ENCODE measurements at places on chromosomes 2 and 18.

DNA sequence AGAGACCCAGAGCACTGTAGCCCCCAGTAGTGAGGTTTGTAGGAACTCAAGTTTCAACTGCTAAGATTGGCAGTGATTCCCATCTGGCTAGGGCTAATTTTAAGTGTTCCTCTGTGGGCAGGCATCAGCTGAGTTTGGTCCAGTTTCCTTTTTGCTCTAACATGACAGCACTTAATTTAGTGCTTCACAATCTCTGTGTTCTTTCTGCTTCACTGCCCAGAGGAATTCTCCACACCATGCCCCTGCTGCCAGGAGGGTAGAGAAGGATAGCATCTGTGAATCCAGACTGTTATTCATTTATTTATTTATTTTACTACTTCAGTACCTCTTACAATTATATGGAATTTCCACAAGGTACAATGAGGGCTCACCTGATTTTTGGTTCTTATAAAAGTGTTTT is 549.9 kb upstream of the FSIP2 start:
- no peak for DNase-seq

DNA sequence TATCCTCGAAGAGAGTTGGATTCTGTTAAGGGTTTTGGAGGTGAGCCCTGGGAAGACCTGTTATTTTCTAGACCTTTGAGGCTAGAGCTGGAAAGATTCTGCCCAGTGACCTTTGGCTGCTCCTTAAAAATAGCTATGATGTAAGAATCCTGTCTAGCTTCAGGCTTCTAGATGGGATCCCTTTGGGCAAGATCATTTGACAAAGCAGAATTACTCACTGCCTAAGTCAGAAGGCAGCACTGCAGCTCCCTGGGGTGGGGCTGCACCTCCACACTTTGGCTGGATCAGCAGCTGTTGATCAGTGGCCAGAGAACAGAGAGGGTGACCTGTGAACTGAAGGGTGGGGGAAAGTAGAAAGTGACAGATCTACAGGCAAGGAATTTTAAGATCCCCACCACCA is 103.8 kb downstream of the ASAP2 start:
- no peak for DNase-seq

DNA sequence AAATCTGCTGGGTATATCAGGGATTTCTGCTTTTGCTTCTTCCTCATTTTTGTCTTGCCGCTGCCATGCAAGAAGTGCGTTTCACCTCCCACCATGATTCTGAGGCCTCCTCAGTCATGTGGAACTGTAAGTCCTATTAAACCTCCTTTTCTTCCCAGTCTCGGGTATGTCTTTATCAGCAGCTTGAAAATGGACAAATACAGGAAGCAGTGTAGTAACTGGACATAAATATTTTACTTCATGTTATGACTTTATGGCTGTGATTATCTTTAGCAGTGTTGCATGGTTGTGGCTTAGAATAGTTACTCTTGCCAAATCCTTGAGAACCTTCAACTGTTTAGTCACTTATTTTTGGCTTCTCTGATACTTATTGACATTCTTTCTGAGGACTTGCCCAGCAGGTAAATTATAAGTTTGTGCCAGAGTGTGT is 66.2 kb upstream of the DLX2 start:
- no peak for DNase-seq

DNA sequence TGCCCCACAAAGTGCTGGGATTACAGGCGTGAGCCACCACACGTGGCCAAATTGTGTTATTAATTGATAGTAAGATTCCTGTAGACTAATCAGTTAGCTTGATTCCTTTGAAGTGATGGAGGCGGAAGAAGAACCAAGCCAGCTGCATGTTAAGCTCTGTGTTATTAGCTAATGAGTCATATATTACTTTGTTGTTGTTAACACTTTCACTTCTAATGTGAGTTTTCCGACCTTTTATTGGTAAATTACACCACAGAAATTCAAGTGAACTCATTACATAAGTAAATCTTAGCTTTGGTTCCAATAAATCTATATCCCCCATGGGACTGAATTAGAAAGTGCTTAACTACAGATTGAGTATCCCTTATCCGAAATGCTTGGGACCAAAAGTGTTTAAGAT is 20.3 kb downstream of the CHMP1B start:
- no peak for DNase-seq

DNA sequence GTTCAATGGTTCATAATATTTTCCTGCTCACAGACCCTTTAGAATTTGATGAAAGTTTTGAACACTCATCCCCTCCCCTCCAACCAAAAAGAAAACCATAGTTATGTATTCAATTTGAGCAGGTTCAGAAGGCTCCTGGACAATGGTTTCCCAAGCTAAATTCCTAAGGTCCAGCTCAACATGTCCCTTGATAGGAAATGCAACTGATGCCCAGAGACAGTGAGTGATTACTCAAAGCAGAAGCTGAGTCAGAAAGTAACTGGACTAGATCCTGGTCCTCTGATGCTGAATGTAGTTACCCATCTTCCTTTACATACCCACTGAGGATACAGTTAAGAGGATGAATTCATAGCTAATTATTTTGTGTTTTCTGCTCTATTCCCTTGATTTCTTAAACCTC is 218.9 kb upstream of the NCKAP5 start:
- no peak for DNase-seq

DNA sequence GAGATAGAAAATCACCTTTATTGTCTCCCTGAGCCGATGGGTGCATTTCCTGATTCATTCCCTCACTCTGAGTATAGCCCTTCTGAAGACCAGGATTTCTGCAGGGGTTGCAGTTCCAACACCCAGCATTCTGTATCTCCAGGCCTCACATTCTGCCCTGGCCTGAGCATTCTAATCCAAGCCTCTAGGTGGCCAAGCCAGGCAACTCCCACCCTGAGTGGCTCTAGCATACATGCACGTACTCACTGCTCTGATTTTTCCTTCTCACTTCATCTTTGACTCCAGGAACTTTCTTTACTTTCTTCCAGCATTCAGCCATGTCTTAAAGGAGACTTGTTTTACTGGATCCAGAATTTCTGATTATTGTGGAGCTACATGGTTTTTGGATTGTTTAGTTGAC is 100.7 kb upstream of the STK39 start:
- DNase-seq = no peak

GRCh38 chr18:71842666-71843065 is 701.5 kb downstream of the CBLN2 start:
- DNase-seq = no peak

- DNase-seq = no peak
These were observed 11.0 kb downstream of the GORASP2 start for GRCh38 chr2:170940066-170940465.

DNA sequence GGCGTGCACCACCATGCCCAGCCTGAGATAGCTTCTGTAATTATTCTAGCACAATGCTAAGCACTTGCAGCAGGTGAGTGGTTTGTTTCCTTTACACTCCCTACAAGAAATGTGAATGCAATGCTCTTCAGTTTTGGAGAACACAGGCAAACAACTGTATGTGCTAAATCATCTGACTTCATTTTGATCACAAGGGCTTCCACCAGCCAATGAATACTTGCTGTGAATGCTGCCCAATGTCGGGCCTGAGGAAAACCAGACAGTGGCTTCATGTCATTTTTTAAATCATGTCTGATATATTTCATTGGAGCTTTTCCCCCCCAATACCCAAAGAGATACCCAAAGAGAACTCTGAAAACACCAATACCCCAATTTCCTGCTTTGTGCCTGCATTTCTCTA is 155.6 kb upstream of the XPO1 start:
- DNase-seq = no peak

DNA sequence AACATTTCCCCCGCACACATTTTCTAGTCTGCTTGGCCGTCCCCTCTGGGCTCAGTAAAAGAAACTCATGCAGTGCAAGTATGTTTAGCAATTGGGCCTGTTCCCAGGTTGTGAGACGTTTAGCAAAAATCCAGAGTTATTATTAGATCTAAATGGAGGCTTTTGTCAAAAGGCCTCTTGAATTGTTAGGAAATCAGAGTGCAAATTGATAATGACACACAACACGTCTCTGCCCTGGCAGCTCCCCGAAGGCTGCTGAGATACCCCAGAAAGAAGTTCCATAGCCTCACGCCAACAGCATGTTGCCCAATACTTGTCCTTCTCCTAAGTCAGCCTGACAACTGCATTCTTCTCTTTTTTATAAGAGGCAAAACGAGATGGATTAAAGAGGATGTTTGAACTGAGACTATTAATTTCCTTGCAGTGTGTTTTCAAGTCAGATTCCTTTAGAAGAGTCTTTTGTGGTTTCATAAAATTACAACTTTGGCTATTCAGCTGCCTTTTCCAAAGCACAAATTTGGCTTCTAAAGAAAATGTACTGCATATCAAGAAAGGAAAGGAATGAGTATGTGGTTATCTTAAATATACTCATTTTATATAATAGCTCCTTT is 202.2 kb downstream of the TRIB2 start:
- no peak for DNase-seq

DNA sequence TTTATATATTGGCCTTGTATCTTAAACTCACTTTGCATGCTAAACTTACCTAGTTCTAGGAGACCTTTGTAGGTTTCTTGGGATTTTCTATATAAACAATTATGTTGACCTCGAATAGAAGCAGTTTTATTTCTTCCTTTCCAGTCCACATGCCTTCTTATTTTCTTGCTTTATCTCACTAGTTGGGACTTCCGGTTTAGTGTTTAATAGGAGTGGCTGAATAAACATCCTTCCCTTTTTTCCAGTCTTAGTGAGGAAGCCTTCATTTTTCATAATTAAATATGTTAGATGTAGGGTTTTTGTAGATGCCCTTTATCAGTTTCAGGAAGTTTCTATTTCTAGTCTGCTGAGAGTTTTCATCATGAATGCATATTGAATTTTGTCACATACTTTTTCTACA is 347.3 kb upstream of the HNRNPA3 start:
- no peak for DNase-seq

DNA sequence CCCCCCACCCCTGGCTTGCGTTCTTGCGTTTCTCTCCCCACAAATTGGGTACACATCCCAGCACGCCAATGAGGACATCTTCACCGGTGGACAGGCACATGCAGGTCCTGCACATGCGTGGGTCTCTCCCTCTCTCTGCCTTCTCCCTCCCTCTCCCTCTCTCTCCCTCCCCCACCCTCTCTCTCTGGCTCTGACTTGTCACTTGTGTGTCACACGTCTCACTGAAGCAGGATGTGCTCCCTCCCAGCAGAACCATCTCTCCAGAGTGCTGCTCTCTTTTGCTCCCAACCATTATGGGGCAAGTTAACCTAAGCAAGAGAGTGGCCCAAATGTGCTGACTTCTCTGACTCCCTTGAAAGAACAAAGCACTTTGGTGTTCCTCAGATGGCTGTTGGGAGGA is 120.8 kb upstream of the CAB39 start:
- no peak for DNase-seq
